ENCODE measurements at places on chromosomes 16 and 17.

DNA sequence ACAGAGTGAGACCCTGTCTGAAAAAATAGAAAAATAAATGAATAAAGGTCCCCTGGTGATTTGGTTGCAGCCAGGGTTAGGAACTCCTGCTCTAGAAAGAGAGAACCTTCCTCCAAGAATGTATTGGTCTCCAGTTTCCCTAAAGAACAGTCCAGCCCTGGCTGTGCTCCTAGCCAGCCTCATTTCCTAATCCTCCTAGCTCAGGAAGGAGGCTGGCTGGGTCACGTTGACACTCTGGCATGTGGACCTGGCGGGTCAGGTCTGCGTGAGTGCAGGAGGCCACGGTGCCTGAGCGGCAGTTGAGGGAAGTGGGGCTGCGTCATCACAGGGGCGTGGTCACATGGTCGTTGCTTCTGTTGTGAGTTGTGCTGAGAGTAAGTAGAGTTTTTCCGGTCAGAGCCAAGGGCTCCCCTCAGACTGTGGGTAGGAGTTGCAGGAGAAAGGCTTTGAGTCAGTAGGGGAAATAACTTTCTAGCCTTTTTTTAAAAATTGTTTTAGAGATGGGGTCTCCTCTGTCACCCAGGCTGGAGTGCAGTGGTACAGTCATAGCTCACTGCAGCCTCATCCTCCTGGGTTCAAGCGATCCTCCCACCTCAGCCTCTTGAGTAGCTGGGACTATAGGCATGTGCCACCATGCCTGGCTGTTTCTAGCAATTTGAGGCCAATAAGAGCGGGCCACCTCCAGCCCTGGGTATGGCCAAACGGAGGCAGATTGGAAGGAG lies 194.0 kb upstream of the CIBAR2 start:
- peak; percentile 81 for DNase-seq

GRCh38 chr16:75576384-75576811 lies 10.2 kb downstream of the GABARAPL2 start:
- no peak for DNase-seq

DNA sequence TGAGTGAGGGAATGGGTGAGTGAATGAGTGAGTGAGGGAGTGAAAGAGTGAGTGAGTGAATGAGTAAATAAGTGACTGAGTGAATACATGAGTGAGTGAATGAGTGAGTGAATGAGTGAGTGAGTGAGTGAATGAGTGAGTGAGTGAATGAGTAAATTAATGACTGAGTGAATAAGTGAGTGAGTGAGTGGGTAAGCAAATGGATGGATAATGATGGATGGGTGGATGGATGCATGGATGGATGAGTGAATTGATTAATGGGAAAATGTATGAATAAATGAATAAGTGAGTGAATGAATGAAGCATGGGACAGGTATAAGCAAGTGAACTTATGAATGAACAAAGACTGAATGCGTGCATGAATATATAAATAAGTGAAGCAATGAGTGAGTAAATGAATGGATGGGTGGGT lies 25.4 kb downstream of the TMEM114 start:
- no peak for DNase-seq

GRCh38 chr17:45813048-45813725 lies 29.1 kb downstream of the CRHR1 start:
- DNase-seq: no peak

Data from Karpas-422 (cell line).